Endodermal cell (in vitro differentiated cells): ENCODE measurements at places on chromosomes 5 and 9. TPM values are rescaled to one million over a fixed set of nuclear protein-coding genes. Genes with fewer than 3 reads are reported as not detected.
A peak's percentile ranks its signal among the peaks of the same experiment; 100 is the strongest.

GRCh38 chr9:10661376-10661775 is 48.6 kb upstream of the PTPRD start:
- H3K36me3 ChIP-seq = no peaks in the 10 kb centered on the region
- no peak overlapping the region for H3K4me3 ChIP-seq
- no peaks in the 10 kb centered on the region for H3K27me3 ChIP-seq
- no peak overlapping the region for H3K27ac ChIP-seq

GRCh38 chr5:160352308-160352707 is 18.1 kb downstream of the C1QTNF2 start:
- DNase-seq = no peak
- H3K4me1 ChIP-seq = no peaks in the 10 kb centered on the region
- H3K36me3 ChIP-seq = no peaks in the 10 kb centered on the region
- no peaks in the 10 kb centered on the region for H3K27me3 ChIP-seq
- no peak overlapping the region for H3K4me3 ChIP-seq

DNA sequence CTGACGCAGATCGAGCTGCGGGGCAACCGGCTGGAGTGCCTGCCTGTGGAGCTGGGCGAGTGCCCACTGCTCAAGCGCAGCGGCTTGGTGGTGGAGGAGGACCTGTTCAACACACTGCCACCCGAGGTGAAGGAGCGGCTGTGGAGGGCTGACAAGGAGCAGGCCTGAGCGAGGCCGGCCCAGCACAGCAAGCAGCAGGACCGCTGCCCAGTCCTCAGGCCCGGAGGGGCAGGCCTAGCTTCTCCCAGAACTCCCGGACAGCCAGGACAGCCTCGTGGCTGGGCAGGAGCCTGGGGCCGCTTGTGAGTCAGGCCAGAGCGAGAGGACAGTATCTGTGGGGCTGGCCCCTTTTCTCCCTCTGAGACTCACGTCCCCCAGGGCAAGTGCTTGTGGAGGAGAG is 4.6 kb upstream of the PHYHD1 start:
- H3K27me3 ChIP-seq = no peaks in the 10 kb centered on the region
- no peak overlapping the region for H3K27ac ChIP-seq
- DNase-seq = peak; percentile 50
- H3K4me3 ChIP-seq = no peak overlapping the region

DNA sequence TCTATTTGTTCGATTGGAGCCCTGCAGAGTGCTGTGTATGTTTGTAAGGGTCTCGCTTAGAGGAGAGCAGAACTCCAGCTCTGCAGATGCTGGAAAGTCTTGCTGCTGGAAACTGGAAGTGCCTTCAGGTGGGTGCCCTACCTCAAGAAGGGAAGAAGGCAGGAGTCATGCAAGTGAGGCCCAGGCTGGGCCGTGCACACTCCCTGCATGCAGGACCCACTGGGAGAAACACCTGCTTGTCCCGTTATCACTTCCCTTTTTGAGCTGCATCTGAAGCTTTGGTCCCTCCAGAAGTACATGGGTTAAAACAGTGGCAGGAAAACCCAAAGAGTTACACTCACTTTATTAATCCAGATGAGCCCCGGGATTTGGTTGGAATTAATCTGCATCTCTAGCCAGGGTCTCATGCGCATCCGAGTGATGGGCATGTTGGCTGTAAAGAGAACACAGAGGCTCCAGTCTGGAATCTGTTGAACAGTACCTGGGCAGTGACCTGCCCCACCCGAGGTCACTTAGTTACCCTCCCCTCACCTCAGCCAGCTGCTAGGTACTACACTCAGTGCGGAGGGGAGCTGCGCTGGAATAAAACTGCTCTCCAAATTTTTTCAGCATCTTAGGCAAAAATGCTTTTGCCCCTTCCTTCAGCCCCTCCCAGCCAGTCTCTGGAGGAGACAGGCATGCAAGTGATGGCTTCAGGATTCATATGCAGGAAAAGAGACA is 1.4 kb downstream of the IRF1 start:
- DNase-seq = peak; percentile 45
- peaks cover 5% of the 10 kb centered on the region for H3K4me1 ChIP-seq
- H3K27ac ChIP-seq = no peak overlapping the region
- H3K27me3 ChIP-seq = peaks cover 16% of the 10 kb centered on the region
- peaks cover 19% of the 10 kb centered on the region for H3K36me3 ChIP-seq

DNA sequence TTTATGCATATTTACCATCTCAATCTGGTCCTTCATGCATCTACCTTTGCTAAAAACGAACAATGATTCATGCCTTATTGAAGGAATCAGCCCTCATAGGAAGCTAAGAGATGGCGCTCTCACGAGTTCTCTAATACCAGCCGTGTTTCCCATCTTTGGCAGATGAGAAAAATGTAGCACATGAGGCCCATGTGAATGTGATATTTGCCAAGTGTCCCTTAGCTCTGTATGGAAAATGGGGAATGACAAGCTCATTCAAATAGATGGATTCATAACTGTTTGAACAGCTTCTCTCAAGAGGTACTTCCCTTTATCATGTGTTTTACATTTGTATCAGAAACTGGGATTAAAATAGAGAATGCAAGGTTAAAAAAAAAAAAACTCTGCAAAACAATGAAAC is 66.1 kb downstream of the TTC39B start:
- no peak for DNase-seq
- peaks cover 14% of the 10 kb centered on the region for H3K36me3 ChIP-seq
- H3K27me3 ChIP-seq = no peaks in the 10 kb centered on the region
- no peak overlapping the region for H3K4me3 ChIP-seq

LIFR gene
- 54.2 to 83.7 TPM (median 81.7 TPM) in 3 replicates for total RNA-seq

TLE1 gene
- total RNA-seq = 35.6 to 52.9 TPM (median 49.7 TPM) in 3 replicates

- DNase-seq = peak; percentile 75
- no peak overlapping the region for H3K4me3 ChIP-seq
- H3K27me3 ChIP-seq = peaks cover 23% of the 10 kb centered on the region
- peaks cover 3% of the 10 kb centered on the region for H3K4me1 ChIP-seq
- peaks cover 14% of the 10 kb centered on the region for H3K36me3 ChIP-seq
- H3K27ac ChIP-seq = no peak overlapping the region
Measured at GRCh38 chr9:35611230-35611797, 6.3 kb downstream of the TESK1 start.

SPINK13 gene
- not detected in 3 replicates for total RNA-seq

AGTPBP1 gene
- 54.9 to 62.4 TPM (median 61.9 TPM) in 3 replicates for total RNA-seq

- no peaks in the 10 kb centered on the region for H3K27me3 ChIP-seq
- no peak for DNase-seq
- H3K4me3 ChIP-seq = no peak overlapping the region
Measured at GRCh38 chr5:149824846-149825245, 94.7 kb downstream of the PPARGC1B start.
